ENCODE measurements at places on chromosomes 11 and 22.
A peak's percentile ranks its signal among the peaks of the same experiment; 100 is the strongest.

GRCh38 chr22:17601031-17601430 lies 27.5 kb downstream of the ATP6V1E1 start:
- DNase-seq = no peak

DNA sequence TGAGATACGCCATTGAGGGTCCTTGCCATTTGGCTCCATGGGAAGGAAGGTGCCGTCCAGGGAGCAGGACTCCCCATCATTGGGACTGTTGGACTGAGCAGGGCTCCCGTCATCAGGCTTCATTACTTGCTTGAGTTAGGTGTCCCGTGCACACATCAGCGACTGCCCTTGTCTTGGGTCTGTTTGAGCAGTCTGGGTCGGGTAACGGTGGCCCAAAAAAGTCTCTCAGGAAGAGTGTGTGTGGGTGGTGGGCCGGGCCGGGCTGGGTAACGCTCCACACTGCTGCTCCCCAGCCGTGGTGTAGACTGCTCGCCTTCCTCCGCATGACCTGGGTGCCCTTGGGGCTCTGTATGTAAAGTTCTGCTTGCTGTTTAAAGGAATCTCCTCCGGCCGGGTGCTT lies 293.5 kb downstream of the TBC1D22A start:
- DNase-seq = no peak

- no peak for DNase-seq
These were observed 26.7 kb downstream of the QSER1 start for GRCh38 chr11:32919338-32919737.

GRCh38 chr11:111312076-111312475 lies 13.7 kb downstream of the POU2AF3 start:
- DNase-seq = no peak

GRCh38 chr22:48279461-48279756 lies 1517.0 kb downstream of the TBC1D22A start:
- DNase-seq = no peak

- no peak for DNase-seq
These were observed 10.1 kb downstream of the SLC5A1 start for GRCh38 chr22:32052936-32053791.

- DNase-seq = no peak
These were observed 515.3 kb downstream of the JRKL start for GRCh38 chr11:96905143-96905542.

DNA sequence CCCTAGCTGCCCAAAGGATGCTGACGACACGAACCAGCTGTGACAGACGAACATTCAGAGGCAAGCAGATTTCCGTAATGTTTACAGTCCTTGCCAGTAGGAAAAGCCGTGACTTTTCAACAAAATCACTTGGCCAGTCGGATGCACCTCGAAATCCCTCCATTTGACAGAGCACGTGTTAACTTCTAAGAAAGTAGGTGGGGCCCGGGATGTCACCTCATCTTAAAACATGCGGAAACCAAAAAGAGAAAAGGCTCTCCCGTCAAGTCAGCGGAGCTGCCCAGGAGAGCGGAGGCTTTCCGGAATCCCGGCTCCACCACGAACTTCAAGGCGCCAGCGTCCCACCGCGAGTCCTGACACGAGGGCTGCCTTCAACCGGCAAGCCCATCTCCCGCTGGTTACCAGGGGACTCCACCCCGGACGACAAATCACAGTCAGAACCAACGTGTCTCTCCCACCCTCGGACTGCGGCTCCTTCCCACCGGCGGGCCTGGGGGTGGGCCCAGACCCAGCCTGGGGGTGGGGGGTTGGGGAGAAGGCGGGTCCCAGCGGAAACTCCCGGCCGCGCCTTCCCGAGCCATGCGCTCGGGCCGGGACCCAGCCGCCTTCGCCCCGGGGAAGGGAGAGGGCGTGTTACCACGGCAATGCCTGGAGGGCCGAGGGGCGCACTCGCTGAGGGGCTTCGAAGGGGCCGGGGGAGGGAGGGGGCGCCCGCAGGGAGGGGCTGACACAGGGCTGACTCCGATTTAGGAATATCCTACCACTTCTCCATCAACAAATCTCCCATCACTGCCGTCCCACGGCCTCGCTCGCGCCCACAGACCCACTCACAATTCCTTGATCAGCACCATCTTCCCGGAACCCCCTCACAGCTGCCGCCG lies 475 bp downstream of the PITPNB start:
- no peak for DNase-seq

- no peak for DNase-seq
These were observed 17.0 kb downstream of the TNKS1BP1 start for GRCh38 chr11:57307666-57308270.

GRCh38 chr11:86869531-86869930 lies 69.2 kb downstream of the PRSS23 start:
- no peak for DNase-seq

DNA sequence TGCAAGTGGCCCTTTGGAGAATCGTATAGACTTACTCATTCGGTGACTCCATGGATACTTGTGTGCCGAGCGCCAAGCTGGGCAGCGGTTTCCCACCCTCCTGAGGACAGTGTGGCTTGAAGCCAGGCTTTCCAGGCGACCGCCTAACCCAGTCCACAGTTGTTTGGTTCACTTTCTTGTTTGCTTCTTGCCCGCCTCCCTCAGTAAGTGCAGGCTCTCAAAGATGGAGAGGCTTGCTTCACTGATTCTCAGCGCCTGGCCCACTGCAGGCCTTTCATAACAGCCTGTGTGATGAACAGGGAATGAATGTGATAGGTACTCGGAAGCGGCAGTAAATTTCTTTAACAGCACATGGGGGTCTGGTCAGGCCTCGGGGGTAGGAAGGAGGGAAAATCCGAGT lies 11.2 kb upstream of the MDK start:
- DNase-seq = no peak

GRCh38 chr11:36230779-36231699 lies 58.2 kb downstream of the COMMD9 start:
- peak; percentile 35 for DNase-seq

GRCh38 chr11:130020323-130020722 lies 17.7 kb upstream of the PRDM10 start:
- DNase-seq = no peak

GRCh38 chr11:104259121-104259610 lies 95.2 kb upstream of the PDGFD start:
- no peak for DNase-seq

GRCh38 chr22:35126993-35127392 lies 61.0 kb downstream of the ISX start:
- no peak for DNase-seq

DNA sequence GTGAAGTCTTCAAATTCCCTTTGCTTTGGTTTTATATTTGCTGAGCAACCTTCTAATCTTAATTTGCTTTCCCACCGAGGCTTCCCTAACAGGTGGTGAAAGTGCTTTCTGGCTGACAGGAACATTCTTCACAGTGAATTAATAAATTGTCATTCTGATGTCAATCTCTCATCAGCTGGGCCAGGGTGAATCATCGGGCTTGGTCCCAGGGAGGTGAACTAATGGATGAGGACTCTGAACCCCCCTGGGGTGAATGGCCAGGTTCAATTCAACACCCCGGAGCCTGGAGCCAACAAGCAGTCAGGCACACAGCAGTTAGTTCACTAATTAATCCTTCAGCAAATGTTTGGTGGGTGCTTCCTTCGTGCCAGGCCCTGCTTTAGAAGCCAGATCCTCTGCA lies 155.4 kb upstream of the PDGFD start:
- DNase-seq = no peak

DNA sequence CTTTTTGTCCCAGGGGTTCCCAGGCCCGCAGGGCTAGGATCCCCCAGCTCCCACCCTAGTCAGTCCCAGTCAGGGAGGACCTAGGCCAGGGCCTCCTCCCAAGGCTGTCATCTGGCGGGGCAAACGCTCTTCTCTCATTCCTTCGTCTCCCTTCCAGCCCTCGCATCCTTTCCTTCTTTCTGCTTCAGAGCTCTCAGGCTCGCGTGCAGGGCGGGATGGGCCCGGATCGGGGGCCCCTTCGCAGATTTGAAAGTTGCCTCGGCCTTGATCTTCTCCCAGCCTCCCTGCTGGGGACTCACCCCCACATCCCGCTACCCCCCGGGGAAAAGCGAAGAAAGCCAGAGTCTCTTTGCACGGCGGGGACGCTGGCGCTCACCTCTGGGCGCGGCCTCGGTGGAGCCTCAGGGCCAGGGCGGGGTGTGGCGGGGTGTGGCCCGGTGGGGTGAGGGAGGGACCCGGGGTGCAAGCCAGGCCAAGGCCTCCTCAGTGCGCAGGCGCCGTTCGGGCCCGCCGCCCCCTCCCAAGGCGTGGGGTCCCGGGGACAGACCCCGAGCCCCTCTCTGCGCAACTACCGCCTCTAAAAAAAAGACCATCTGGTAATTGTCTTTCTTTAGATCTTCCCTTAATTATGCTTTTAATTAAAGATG lies 14.8 kb upstream of the PAX6 start:
- DNase-seq = no peak

DNA sequence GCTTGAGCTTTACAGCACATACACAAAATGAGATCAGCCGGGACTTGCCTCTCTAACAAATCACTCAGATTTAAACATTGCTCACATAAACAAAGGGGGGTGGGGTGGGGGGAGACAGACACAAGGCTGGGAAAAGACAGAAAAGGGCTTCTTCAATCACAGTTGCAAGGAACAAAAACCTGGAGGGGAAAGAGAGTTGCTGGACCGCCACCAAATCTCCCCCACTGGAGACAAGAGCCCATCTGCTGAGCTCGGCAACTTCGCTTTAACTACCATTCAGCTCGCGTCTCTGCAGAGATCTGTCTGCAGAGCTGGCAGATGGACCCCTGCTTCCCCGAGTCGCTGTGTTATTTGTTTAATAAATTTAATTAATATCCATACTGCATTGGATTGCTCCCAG lies 165.0 kb downstream of the RCN1 start:
- DNase-seq = no peak

DNA sequence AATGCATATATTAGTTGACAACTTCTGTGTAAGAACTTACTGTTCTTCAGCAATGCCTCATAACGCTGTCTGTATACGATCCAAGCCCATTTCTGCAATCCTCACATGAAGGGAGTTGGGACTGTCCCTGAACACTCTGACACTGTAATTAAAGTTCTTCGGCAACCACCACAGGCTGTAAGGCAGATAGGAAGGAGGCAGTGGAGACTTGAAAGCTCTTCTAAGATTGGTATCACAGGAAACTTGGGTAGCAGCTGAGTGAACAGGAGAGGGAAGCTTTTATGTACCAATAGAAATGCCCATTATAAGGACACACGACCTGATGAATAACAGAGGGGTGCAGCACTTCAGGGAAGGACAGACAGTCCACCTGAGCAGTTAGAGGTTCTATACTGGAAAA lies 12.0 kb upstream of the GAB2 start:
- DNase-seq = no peak

DNA sequence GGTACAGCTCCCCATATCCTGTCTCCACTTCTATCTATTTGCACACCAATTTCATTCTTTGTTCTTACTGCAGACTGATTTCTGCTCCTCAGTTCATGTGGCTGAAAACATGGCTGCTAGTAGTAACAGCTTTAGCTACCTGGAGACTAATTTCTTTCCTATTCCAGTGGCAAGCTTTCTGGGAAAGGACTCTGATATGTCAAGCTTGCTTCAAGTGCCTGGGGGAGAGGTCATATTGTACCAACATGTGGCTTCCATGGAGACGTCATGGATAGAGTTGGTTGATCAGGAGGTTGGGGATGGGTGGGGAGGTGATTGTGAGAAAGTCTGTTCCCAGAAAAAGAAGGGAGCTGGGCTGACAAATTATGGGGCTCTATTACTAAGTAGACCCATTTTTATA lies 44.9 kb downstream of the ADM start:
- no peak for DNase-seq

GRCh38 chr11:27860811-27861210 lies 160.6 kb upstream of the BDNF start:
- no peak for DNase-seq

DNA sequence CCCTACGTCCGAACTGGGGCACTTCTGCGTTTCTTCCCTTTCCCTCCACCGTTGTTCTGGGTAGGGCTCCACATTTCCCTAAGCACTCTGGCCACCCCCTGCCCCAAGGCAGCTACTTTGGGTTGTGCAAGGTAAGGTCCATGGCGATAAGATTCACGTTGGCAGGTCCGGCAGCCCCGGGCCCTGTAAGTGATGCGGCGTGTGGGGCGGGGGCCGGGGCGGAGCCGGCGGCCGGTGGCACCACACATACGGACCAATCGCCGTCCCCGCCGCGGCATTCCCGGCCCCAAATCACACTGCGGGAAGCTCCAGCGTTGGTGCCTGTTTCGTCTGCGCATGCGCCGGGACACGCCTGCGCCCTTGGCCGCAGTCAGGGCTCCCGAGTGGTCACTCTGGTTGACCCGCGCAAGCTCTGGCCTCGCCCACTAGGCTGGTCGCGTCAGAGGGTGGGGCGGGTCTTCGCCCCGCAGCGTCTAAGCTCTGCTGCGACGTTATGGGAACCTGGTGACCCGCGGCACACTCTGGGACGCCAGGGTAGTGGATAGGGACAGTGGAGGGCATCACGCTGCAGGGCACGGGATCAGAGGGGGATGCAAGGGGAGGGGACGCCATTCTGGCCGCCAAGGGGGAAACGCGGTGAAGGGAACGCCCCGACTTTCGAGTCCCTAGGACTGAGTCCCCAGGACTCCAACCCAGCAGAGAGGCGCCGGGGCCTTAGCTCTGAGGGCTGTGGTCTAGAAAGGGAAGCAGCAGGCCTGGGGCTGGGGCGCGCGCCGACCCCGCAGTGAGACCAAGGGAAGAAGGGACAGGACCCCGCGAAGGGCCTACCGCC lies 1.6 kb downstream of the FADS1 start:
- peak; percentile 87 for DNase-seq

DNA sequence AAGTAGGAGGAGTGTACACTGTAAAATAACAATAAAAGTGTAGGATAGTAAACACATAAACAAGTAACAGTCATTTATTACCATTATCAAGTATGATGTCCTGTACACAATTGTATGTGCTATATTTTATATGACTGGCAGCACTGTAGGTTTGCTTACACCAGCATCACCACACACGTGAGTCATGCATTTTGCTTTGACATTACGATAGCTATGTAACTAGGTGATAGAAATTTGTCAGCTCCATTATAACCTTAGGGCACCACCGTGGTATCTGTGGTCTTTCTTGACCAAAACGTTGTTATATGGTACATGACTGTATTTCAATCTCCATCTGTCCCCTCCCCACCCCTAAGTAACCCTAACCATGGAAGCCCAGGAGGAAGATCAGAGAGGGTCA lies 1.1 kb downstream of the DNAL4 start:
- DNase-seq = no peak

DNA sequence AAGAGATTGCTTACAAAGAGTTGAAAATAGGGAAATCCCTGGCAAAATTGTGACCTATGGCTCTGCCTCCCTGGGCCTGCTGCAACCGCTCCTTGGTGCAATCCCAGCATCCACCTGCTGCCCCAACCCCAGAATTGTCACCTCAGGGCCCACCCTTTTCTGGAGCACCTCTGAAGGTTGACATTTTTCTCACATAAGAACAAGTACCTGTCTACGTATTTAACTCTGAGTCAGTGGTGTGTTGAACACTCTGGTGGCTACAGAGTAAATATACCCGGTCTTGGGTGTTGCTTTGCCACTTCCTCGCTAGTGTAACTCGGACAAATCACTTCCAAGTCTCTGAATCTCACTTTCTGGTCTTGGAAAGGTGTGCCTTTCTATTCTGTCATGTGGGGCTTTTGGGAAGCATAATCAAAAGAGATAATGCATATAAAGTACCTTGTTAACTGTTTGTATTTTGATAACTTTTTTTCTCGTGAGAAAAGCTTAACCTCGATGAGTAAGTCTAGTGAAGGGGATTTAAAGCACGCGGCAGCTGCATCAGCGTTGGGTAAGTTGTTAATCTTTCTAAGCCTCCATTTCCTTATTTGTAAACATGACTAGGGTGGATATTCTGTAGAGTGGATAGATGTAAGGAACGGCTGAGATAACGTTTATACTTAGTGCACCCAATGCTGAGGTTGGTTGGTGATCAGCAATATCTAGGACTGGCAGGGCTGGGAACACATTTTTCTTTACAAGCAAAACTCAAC lies 881.2 kb downstream of the OPCML start:
- DNase-seq = no peak

- no peak for DNase-seq
These were observed 21.5 kb downstream of the C22orf23 start for GRCh38 chr22:37931893-37932389.

Data from BJ (cell line).